NCI-H187 (cell line): ENCODE measurements at places on chromosomes 4 and X.
A peak's percentile ranks its signal among the peaks of the same experiment; 100 is the strongest.

- DNase-seq: no peak
Observed at GRCh38 chrX:85303544-85303943, 59.8 kb downstream of the ZNF711 start.

GRCh38 chrX:133403984-133404383, 11.3 kb downstream of the GPC4 start:
- no peak for DNase-seq

DNA sequence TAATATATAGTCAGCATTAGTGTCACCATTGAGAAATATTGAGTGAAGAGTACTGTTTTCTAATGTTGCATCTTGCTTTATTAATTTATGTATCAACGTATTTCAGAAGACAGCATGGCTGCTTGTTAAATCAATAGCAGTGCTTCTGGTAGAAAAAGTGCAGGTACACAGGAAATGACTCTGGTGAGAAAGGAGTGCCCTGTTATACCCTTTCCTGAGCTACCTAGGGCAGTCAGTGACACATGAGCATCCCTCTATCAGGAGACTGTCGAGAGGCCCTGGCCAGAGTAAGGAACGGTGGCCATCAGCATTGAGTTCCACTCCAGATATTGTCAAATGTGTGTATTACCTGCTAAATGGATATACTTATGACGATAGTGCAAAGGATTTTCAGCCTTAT, 42.1 kb downstream of the SCML1 start:
- no peak for DNase-seq

DNA sequence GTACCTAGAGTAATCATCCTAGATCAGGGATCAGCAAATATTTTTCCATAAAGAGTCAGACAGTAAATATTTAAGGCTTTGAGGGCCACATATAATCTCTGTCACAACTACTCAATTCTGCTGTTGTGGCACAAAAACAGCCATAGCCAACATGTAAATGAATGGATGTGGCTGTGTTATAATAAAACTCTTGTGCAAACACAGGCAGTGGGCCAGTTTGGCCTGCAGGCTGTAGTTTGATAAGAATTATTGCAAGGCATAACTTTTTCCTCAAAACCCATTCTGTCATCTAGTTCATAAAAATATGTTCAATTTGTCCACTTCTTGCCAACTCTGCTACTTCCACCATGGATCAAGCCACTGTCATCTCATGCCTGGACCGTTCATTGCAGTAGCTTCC, 39.4 kb upstream of the SHROOM4 start:
- DNase-seq: no peak

- no peak for DNase-seq
Observed at GRCh38 chr4:71683309-71683708, 100.6 kb downstream of the GC start.

DNA sequence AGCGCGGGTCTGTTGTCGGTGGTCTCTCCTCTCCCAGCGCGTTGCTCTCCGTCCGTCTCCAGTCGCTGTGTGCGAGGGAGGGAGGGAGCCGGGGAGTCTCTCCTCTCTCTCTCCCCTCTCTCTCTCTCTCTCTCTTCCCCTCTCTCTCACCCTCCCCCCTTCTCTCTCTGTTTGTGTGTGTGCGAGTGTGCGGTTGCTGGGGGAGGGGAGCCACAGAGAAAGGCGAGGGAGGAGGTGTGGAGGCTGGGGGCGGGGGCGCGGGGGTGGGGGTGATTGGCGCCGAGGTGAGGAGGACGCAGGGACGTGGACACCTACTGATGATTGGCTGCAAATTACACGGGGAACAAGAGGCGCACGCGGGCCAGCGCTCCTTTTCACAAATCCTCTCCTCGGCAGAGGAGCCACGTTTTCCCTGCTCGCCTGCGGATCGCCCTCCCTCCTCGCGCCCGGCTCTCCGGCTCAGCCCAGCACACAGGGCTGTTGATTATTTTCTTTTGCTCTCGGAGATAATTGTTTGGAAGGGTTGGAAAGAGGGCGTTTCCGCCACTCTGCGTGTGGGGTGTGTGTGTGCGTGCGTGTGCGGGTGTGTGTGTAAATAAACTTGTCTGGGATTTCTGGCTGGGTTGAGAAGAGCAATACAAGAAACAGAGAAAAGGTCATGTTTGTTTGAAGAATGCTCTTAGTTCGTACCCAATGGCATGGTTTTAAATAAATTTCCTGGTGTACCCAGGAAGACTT, at the start of gene CXXC4:
Gene CXXC4 (minus strand): TSS at position 73 of the 738 bp plus-strand sequence. CDS start 3,092 bp downstream, outside the sequence.
- DNase-seq: peak; percentile 70

- DNase-seq: no peak
Observed at GRCh38 chr4:1035510-1035909, 24.1 kb downstream of the FGFRL1 start.

DNA sequence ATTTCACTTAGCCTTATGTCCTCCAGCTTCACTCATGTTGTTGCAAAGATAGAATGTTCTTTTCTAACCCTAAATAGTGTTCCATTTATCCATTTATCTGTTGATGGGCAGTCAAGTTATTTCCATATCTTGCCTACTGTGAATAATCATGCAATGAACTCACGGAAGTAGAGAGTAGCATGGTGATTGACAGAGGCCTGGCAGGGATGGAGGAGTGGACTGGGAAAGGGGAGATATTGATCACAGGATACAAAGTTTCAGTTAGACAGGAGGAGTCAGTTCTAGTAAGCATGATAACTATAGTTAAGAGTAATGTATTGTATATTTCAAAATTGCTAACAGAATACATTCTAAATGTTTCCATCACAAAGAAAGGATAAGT, 10.3 kb upstream of the CLNK start:
- no peak for DNase-seq

GRCh38 chr4:75371915-75372314, 142.3 kb downstream of the RCHY1 start:
- DNase-seq: no peak

DNA sequence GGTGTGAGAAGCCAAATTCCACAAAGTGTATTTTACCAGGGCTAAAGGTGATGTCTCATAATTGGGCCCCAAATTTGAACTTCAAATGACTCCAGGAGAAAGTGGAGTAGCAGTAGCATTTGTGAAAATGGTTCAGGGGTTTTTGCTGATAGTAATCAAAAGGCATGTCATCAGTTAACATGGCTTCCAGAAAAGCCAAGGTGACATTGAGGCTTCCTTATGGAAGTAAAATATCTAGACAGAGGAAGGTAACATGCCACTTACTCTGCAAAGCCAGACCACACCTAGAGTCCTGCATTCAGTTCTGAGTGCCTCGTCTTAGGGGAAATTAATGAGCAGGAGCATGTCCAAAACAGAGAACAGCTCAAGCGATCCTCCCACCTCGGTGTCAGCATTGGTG, 2.2 kb upstream of the RPL36A start:
- no peak for DNase-seq

GRCh38 chrX:29547877-29548276, 667.5 kb upstream of the MAGEB2 start:
- no peak for DNase-seq

DNA sequence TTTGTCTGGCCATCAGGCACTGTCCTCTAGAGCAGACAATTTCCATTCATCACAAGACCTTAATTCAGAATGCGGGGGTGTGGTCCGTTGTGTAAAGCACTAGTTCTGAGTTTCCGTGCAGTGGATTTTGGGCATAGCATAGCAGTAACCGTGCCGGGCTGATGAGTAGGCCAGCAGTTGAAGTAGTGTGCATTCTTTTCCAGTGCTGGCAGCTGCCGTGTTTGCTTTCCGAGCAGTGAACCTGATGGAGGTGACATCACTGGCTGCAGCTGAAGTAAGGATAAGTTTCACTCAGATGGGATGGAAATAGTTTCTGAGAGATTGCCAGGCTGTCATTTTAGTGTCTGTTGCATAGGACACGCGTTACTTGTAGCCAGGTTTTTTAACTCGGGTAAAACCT, 107.0 kb upstream of the STIM2 start:
- no peak for DNase-seq

- no peak for DNase-seq
Observed at GRCh38 chr4:9769321-9769720, 12.1 kb upstream of the DRD5 start.

DNA sequence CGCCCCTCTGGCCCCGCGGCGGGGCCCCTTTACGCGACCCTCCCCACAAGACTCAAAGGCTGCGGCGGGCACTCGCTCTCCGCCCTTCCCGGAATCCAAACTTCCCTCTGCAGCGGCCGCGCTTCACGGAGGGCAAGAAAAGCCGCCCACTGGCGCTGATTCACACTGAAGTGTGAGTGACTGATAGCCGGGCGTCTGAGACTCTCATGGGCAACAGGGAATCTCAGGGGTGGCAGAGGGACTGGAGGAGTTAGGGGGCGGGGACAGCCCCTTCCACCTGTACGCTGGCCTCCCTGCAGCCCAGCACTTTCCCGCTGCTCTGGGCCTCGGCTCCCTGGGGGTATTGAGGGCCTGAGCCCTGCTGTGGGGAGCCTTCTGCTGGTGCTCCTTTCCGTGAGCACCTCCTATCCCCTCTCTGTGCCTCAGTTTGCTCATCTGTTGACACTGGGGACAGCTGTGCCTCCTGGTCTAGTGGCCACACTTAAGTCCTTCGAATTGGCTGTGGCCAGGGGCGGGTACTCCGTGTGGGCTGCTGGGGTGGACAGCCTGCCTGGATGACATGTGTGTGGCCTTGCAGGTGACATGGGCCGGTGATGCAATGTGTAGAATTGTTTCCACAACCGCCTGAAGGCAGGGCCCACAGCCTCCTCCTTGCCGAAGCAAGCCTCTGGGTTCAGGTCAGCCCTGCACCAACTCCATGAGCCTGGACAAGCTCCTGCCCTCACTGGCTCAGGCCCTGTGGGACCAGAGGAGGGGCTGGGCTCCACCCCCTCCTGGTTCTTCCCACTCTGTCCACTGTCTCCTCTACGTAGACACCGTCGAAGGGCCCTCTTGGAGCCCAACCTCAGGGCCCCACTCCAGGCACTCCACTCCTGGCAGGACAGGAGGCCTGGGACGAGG, 951 bp downstream of the SH3BP2 start:
- DNase-seq: no peak

DNA sequence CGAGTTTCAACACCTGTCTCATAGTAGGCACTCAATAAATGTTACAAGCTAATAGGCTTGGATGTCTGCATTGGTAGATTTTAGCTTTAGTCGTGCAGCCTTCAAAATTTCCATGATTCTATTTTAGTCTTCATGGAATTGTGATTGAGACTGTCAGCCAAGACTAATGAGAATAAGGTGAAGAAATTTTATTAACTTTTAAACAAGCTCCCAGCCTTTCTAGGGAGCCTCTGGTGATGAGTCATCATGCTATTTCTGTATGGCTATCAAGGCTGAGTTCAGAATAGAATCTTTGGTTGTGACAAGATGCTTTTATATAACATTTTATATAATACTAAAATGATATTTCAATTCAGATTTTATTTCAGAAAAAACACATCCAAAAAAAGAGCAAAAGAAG, 685.8 kb downstream of the GABRG1 start:
- DNase-seq: no peak

GRCh38 chr4:188811121-188811520, 671.9 kb downstream of the TRIML1 start:
- DNase-seq: no peak

DNA sequence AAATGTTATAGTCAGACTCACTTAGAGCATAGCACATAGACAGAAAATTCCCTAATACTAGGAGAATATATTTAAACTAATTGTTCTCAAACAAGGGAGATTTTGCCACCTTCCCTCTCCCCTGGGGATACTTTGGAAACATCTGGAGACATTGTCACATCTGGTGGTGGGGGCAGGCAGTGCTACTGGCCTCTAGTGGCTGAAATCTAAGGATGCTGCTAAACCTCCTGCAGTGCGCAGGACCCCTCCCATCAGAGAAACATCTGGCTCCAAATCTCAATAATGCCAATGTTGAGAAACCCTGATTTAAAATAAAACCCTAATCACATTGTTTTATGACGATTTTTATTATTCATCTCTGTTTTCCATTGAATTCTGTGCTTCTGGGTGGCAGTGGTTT, 244.9 kb downstream of the FRMPD4 start:
- no peak for DNase-seq

- no peak for DNase-seq
Observed at GRCh38 chr4:106333186-106333585, 16.8 kb downstream of the AIMP1 start.

DNA sequence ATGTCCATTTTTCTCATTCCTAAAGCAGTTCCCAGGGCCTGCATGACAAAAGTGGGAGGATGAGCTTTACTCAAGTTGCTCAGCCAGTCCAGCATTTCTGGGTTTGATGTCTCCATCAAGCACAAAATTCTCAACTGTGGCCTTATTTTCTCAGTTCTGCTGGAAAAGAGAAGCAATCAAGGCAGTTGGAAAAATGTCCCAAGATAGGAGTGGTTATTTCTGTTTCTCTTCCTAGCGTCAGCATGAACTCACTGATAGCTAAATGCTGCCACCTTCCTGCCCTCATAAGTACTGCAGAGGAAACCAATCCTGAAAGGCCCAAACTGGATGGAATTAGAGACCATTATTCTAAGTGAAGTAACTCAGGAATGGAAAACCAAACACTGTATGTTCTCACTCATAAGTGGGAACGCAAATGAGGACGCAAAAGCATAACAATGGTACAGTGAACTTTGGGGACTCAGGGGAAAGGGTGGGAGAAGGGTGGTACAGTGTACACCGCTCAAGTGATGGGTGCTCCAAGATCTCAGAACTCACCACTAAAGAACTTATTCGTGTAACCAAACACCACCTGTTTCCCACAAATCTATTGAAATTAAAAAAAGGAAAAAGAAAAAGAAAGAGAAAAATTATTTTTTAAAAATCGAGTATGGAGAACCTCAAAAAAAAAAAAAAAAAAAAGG, 29.6 kb downstream of the ADH7 start:
- peak; percentile 0 for DNase-seq

- DNase-seq: no peak
Observed at GRCh38 chrX:152614791-152615190, 22.9 kb upstream of the GABRQ start.

DNA sequence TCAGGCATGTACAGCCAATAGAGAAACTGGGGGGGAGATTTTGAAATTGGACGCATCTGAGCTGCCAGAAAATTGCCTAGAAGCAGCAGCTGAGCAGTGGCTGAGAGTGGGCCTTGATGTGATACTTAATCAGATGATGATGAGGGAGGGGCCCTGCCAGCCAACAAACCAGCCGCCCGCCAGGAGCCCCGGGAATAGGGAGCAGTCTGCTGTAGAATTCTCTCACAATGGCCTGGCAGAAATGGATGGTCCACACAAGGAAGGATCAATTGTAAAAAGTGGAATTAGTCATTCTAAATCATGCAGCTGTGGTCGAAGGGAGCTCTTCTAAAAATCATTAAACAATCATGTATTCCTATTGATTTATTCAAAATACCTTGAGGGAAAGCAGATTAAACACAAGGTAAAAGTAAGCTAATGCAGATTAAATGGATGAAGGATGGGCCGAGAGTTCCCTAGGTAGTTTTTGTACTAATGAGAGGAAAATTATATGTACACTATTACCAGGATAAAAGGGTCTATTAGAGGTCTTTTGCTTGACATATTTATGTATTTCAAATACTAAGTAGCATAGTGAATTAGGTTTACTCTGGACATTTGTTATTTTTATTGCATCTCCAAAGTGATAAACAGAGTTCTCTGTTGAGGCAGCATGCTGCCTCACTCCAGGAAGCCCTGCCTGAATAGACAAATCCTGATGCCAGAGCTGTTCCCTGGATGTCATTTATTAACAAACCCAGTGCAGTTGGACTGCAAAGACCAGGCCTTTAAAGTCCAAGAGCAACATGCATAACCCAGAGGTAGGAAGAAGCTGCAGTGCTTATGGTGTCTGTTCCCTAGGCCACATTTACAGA, 91.3 kb downstream of the NKX6-1 start:
- no peak for DNase-seq

GRCh38 chr4:72006586-72006985, 25.2 kb upstream of the NPFFR2 start:
- DNase-seq: no peak

- DNase-seq: no peak
Observed at GRCh38 chr4:149784018-149784417, 31.6 kb downstream of the IQCM start.
